ENCODE measurements at places on chromosomes 6 and 20.

DNA sequence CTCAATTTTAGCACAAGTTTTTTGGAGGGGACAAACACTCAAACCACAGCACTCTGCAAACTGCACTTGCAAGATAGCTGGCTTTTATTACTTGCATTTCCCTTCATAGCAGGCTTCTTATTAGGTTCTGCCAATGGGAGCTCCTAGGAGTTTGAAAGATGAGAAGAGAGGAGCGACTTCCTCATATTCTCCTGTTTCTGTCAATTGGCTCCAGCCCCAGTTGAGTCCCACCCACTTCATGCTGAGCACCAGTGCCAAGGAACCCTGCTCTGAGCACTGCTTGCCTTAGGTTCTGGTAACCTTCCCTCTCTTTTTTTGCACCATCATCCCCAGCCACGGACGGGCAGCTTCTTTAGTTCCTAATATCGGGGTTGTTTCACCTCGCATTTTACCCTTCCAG is 67.9 kb downstream of the PSMB1 start:
- DNase-seq = no peak

DNA sequence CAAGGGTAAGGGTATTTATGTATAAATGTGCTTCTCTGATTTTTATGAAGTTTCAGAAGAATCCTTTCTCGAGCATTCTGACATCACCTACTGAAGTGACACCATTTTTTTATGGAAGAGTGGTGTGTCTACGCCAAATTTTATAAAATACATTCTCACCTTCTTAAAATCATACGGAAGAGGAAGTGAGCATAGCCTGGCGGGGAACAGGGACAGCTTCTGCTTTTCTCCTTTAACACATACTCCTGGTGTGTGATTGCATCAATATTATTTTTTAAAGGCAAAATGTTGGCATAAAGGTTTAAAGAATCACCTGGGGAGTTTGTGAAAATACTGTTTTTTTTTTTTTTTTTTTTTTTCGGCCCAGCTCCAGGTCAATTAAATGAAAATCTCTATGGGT is 733.6 kb upstream of the MAN1A1 start:
- DNase-seq = no peak

DNA sequence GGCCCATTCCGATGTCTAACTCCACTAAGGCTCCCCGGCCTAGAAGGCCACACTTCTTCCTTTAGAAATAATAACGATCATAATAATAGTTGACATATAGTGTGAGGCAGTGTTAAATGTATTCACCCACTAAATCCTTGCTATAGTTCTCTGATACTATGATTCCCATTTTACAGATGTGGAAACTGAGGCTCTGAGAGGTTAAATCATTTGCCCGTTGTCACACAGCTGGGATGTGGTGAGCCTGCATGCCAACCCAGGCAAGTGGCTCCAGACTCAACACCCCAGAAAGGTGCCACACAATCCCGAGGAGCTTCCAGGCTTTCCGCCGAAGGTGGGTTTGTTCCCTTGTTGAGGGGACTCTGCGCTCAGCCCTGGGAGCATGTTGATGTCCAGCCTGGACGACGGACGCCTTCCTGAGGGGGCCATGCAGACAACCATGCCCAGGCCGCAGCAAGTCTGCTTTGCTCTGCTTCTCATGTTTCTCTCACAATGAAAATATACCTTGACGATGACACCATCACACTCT is 104.6 kb upstream of the CDYL start:
- DNase-seq = no peak

- no peak for DNase-seq
Measured at GRCh38 chr20:20641783-20642182, 70.7 kb downstream of the RALGAPA2 start.

- no peak for DNase-seq
Measured at GRCh38 chr6:33700391-33701050, 11.0 kb downstream of the UQCC2 start.

- no peak for DNase-seq
Measured at GRCh38 chr6:26403893-26404292, 1.8 kb downstream of the BTN3A1 start.

- DNase-seq = no peak
Measured at GRCh38 chr20:24580006-24580405, 110.6 kb downstream of the SYNDIG1 start.

DNA sequence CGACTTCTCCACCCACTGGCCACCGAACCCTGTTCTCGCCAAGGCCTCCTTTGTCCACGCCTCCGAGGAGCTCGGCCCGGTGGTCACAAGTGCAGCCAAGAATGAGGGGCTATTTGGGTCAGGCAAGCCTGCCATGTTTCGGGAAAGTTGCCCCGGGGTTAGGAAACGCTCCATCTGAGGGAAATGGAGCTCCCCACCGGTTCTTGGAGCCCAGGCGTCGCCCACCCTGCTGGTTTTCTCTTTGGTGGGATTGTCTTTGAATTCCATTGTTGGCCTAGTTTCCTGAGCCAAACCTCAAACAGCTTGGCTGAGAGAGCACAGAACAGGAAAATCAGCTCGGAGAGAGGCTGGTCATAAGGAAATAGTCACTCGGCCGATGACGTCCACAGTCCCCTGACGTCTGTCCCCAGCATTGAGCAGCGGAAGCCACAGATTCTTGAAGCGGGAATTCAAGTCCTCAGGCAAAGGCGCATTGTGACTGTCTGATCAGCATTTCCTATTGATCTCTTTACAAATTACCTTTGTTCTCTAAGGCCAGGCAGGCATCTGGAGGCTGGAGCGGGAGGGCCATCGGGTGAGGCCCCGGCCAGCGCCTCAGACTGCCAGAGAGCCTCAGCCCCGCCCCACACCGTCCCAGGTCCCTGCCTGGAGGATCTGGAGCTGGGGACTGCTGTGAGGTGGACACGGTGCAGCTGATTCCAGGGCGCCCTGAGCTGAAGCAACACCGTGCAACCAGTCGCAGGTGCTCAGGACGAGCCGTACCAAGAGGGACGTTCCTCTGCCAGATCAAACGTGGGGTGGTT is 138.6 kb downstream of the DLL1 start:
- DNase-seq = no peak

DNA sequence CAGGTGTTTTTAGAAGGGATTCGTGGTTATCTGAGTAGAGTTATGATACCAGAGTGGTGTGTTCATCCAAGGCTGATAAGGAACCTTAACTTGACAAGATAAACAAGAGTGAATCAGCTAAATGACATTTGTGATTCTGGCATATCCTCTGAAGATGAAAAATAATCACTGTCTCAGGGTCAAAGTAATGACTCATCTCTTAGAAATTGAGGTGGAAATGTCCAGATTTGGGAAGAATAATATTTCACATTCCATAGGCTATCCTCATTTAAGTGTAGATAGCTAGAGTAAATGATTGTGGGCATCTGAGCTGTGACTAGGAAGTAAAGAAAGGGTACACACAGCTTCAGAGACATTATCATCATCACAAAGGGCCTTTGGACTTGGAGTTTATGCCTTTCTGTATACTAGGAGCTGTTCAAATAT is 255.7 kb downstream of the GJA1 start:
- DNase-seq = no peak

GRCh38 chr20:38453941-38454340 is 18.7 kb upstream of the RALGAPB start:
- DNase-seq = no peak

DNA sequence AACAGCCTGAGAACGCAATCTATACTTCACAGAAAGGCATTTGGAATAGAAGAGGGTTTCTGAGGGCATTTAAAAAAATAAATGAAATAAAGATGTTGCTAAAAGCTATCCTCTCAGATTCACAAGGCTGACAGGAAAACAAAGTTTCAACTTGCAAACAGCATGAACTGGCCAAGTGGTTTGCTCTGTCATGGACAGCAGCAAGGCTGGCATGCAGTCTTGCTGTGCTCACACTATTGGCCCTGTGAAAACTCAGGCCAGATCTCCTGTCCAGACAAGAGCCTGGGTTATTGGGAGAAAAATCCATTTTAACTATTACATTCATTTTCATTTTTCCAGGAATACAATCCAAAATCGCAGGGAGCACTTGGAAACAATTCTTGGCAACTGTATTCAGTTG is 506.2 kb upstream of the SLC35B3 start:
- DNase-seq = no peak

DNA sequence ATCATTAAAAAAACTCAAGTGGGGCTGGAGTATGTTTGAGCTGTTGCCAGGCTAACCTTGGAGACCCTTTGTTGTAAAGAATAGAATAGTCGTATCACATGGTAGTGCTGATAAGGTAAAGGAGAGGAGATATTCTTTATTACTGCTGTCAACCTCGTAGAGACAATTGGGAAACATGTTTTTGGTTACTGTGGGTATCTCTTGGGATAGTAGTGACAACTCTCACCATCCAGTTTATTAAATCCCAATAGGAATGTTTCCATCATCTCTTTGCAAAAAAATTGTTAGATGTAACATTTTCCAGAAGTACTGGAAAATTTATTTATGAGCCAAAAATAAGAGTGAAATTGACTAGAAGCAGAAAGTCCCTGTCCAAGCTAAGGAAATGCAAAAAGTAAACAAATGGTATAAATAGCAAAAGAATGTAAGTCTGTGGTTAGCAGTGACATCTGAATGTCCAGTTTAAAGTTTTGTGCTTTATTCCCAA is 829.3 kb upstream of the CITED2 start:
- DNase-seq = peak; percentile 37

GRCh38 chr6:90894285-90895130 is 307.6 kb upstream of the MAP3K7 start:
- DNase-seq = no peak

DNA sequence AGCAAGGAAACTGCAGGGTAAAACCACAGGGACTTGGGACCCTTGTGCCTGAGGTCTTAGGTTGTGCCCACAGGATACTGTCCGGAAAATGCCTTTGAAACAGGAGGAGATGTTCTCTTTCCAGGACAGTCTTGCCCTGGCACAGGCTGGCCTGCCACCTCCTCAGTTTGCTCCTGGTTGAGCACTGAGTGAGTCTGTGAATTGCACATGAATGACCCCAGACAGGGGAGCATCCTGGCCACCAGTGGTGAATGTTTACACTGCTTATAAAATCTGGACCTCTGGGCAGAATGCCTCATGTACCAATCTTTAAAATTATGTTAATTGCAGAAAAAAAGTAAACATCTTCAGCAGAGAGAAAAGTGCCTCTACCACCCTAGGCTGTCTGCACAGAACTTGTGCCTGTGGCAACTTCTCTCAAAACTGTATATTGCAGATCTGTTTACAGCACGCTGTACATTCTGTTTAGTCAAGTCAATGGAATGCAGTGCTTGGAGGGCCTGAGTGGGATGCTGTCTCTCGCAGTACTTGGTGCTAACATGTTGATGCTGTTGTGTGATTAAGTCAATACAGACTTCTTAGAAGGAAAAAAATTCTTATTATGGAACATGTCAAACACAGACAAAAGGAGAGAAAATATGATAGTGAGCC is 242.1 kb downstream of the SOD2 start:
- DNase-seq = no peak

GRCh38 chr6:113121571-113121970 is 735.6 kb upstream of the MARCKS start:
- no peak for DNase-seq

DNA sequence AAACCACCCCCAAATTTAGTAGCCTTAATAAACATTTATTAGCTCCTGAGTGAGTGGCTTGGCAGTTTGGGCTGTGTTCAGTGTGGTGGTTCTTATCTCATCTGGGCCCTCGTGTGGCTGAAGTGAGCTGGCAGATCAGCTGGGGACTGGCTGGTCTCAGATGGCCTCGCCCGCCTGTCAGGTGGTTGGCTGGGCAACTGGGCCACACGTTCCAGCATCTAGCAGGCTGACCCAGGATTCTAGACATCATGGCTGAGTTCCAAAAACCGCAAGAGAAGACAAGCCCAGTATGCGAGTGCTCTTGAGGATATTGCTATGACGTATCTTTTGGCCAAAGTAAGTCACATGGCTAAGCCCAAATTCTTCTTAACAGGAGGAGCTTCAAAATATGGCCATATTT is 28.9 kb downstream of the EIF2S2 start:
- DNase-seq = peak; percentile 58

- DNase-seq = no peak
Measured at GRCh38 chr6:53727748-53728147, 62.2 kb upstream of the KLHL31 start.

DNA sequence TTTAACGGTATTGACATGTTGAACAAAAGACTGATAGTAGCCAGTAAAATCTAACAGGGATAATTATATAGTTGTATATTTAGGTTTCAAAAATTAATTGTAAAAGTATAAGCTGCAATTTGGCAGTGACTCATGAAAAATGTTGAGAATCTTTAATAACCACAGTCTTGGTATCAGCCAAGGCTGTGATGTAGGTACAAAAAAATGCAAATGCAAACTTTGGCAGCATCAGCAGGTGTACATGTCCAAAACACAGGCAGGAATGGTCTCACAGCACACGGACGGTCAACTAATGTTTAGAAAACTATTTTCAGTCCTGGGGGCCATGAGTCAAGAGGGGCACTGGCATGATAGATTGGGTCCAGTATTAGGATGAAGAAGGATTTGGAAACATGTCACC is 58.5 kb upstream of the BEND3 start:
- DNase-seq = no peak

DNA sequence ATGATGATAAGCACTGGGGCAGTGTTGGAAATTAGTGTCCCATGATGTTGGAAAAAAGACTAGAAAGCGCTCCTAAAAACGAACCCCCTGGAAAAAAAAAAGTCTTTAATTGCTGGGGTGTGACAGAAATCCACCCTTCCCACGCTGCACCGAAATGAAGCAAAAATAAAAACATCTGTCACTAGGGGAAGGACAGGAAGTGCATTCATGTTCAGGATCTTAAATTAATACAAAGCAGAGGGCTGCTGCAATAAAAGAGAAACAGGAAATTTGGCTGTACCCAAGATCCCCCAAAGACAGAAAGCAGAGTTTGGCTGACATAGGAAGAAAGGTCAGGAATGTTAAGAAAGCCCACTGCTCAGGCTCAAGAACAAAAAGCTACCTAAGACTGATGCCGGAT is 333.9 kb downstream of the TBC1D32 start:
- no peak for DNase-seq

- DNase-seq = no peak
Measured at GRCh38 chr6:22024973-22025467, 271.8 kb downstream of the PRL start.

Data from NCI-H1105 (cell line).